ENCODE measurements at places on chromosomes 12 and 14. TPM values are rescaled to one million over a fixed set of nuclear protein-coding genes. Genes with fewer than 3 reads are reported as not detected.

DNA sequence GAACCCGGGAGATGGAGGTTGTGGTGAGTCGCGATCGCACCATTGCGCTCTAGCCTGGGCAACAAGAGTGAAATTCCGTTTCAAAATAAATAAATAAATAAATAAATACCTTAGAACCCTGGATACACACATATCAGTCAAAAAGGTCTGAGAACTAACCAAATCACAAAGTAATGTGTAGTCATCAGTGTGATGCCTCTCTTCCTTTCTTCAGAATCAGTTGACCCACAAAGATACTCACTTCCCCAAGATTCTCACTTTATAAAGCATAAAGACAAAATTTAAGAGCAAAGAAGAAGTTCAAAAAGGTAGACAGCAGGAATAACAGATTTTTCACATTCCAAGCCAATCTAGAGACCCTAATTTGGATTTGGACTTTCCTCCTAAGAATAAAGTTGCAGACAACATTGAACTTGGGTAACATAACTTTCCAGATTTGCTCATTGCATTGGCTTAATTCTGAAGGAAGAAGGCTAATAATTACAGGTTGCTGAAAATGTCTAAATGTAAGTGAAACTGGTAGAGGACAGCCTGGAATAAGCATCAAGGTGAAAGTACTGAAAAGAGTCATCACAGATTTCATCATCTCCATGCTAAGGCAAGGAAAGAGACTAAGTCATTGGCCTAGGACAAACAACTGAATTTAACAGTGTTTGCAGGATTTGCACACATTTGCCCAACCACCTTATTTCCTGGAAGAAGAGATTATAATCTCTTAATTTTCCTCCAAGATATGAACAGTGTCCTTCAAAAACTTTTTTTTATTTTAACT, 17.4 kb downstream of the TMED10 start:
- no peak for DNase-seq

DNA sequence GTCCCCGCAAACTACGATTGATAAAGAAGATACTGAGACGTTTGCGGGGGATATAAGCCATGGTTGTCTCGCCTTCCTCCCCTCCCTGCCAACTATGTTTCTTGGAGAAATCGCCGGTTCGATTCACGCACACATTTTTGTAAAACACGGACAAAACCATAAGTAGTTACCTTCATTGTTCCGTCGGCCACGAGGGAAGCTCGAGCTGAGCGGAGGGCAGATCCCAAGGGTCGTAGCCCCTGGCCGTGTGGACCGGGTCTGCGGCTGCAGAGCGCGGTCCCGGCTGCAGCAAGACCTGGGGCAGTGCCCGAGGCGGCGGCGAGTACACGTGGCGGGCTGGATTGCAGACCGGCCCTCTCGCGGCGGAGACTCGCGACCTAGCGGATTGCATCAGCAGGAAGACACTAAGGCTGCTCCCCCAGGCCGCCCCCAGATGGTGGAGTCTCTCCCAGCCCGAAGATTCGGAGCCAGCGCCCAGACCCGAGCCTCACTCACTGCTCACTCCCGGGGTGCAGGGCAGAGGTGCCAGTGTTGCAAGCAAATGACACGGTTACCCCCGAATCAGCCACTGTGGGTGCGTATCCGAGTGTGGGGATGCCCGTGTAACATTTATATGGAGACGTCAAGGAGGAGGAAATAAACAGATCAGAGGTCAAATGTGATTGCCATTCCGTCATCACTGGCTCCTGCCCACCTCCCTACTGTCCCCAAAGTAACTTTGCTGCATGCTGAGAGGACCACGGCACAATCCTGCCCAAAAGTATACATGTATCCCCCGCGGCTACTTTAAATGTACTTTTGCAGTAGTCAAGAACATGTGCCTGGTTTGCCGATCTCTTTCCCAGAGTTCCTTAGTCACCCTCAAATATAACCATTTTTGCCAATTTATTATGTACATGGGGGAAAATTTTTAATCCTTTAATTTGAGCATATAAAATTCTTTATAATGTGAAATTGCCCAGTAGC, at the start of gene BCAT1:
Gene BCAT1 (minus strand): TSS at position 345 of the 966 bp plus-strand sequence. CDS start 169 bp downstream, at position 176.
- DNase-seq: peak; percentile 85

LRRC10 gene
- not detected for total RNA-seq

DNA sequence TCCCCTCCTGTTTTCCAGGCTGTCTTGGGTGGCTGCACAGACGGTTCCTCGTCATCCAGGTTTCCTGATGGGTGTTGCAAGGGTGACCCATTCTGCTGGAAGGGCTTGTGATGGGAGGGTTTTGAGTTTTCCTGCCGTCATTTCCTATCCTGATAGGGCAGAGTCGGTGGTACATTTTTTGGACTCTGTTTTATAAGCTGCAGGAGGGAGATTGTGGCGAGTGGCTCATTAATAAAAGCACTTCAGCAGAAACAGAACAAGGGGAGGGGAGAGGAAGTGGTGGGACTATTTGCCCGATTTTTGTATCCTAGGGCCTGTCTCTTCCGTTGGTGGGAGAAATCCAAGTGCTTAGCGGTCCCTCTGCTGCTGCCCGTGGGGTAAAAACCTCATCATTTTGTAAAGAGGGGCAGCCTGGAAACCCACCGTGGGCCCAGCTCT, 40.0 kb downstream of the TSPAN9 start:
- no peak for DNase-seq

- DNase-seq: peak; percentile 83
Measured at GRCh38 chr12:112992541-112993398, 14.5 kb downstream of the OAS2 start.

GRCh38 chr12:110548678-110549077, 34.4 kb downstream of the PPTC7 start:
- no peak for DNase-seq

- DNase-seq: peak; percentile 77
Measured at GRCh38 chr12:131380220-131380964, 330.5 kb upstream of the SFSWAP start.

GRCh38 chr12:118059341-118060191, 1.4 kb downstream of the WSB2 start:
- no peak for DNase-seq

DNA sequence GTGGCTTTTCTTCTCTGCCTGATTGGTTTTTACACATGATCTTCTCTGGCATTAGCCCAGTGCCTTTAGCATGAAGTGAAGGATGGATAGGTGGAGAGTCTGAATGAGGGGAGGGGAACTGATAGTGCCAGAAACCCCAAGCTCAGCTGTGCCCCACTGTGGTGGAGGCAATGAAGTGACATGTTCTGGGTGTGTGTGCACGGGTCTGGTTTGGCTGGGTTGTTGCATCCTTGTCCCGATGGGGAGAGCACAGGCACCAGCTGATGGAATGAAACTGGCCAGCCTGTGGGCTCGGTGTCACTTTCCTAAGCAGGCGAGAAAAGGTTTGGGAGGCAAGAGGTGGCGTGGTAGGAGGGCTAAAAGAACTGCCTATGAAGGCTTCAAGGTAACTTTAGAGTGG, 65.3 kb downstream of the CACNA1C start:
- peak; percentile 69 for DNase-seq
